ENCODE measurements at places on chromosomes 6 and 20.

DNA sequence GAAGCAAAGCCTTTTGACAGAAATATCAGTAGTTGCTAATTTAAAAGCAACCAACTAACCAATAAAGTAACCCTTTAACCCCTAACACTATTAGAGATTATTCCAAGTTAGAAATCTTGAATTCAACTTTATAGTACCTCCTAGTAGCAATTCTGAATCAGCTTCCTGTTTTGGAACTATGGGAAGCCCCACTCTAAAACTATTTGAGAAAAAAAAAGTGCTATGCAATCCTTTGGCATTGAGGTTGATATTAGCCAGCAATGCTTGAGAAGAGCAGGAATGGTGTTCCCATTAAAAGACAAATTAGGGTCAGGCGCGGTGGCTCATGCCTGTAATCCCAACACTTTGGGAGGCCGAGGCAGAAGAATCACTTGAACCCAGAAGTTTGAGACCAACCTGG is 306.2 kb upstream of the ZFP64 start:
- DNase-seq: peak; percentile 63

DNA sequence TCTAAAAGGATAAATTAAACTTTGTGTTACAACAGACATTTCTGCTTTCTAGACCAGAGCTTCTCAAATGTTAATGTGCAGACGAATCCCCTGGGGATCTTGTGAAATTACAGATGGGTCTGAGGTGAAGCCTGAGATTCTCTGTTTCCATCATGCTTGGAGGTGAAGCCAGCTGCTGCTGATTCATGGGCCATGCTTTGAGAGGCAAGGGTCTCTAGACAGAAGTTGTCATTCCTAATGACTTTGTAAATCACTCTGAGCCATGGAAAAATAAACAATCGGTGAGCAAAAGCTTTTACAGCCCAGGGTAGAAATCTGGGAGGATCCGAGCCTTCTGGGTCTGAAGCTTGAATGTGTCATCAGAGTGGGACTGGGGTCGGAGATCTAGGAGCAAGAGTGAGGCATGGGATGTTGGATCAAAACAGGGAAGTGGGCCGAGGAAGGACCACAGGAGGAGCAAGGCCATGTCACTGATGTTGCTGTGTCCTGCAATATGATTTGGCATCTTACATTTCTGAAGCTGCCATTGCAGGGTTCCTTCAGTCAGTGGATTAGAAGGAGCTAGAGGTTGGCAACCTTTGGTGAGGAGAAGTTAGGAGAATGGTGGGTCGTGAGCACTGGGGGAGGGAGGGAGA is 77.3 kb downstream of the TRMT11 start:
- no peak for DNase-seq

GRCh38 chr6:149045404-149045803 is 272.1 kb upstream of the TAB2 start:
- no peak for DNase-seq

GRCh38 chr6:106790935-106791334 is 161.6 kb downstream of the QRSL1 start:
- DNase-seq: no peak

DNA sequence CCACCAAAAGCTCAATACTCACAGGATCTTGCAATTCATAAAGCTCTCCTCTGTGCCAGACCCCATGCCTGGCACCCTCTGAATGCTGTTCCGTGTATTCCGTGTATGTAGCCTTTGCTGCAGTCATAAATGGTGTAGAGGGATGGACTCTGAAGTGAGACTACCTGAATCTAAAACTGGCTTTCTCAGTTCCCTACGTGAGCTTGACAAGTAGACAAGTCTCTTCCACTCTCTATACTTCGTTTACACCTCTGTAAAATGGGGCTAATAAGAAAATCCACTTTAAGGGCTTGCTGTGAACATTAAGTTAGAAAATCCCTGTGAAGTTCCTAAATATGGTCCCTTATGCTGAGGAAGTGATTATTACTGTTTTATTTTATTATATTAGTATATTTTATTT is 31.5 kb downstream of the PPP1R16B start:
- DNase-seq: no peak

- DNase-seq: no peak
These were observed 113.6 kb downstream of the FLRT3 start for GRCh38 chr20:14223806-14224205.

- DNase-seq: no peak
These were observed 75.5 kb downstream of the NOL4L start for GRCh38 chr20:32509639-32510066.

GRCh38 chr6:67775333-67775732 is 859.7 kb upstream of the ADGRB3 start:
- DNase-seq: peak; percentile 15

GRCh38 chr6:150646228-150646627 is 46.5 kb downstream of the PLEKHG1 start:
- DNase-seq: no peak
